ENCODE measurements at places on chromosomes 7 and 10. TPM values are rescaled to one million over a fixed set of nuclear protein-coding genes. Genes with fewer than 3 reads are reported as not detected.

The ASB10 gene
- not detected for total RNA-seq

The SPDYE2 gene
- total RNA-seq, result not detected

The SNX10 gene
- 3.0 TPM for total RNA-seq

The ZNF804B gene
- not detected for total RNA-seq

The TUBAL3 gene
- total RNA-seq, result not detected

The CYP3A5 gene
- total RNA-seq, result 195 TPM

The TRIL gene
- total RNA-seq, result 0.89 TPM

The TMEM130 gene
- total RNA-seq, result 0.10 TPM

The SFR1 gene
- 3.7 TPM for total RNA-seq

The TAC1 gene
- total RNA-seq, result not detected

The HTR5A gene
- not detected for total RNA-seq

The EGFR gene
- 233 TPM for total RNA-seq

The PHKG1 gene
- 0.80 TPM for total RNA-seq

The CYP3A4 gene
- 3.8 TPM for total RNA-seq

The NAT16 gene
- total RNA-seq, result not detected

The AKR1C3 gene
- total RNA-seq, result 38.7 TPM

The LIPJ gene
- total RNA-seq, result not detected

The TAS2R3 gene
- 1.3 TPM for total RNA-seq

The MINDY4 gene
- total RNA-seq, result 4.0 TPM

The HIBADH gene
- total RNA-seq, result 32.5 TPM

The HOXA2 gene
- total RNA-seq, result 0.39 TPM

The NME8 gene
- total RNA-seq, result not detected

The BLOC1S2 gene
- 33.4 TPM for total RNA-seq

The HUS1 gene
- 13.8 TPM for total RNA-seq

The TFEC gene
- 0.81 TPM for total RNA-seq

The HPSE2 gene
- 2.3 TPM for total RNA-seq
